ENCODE measurements at places on chromosomes 2 and 18.

GRCh38 chr2:200689115-200689514, 103.3 kb downstream of the AOX1 start:
- no peak for DNase-seq

DNA sequence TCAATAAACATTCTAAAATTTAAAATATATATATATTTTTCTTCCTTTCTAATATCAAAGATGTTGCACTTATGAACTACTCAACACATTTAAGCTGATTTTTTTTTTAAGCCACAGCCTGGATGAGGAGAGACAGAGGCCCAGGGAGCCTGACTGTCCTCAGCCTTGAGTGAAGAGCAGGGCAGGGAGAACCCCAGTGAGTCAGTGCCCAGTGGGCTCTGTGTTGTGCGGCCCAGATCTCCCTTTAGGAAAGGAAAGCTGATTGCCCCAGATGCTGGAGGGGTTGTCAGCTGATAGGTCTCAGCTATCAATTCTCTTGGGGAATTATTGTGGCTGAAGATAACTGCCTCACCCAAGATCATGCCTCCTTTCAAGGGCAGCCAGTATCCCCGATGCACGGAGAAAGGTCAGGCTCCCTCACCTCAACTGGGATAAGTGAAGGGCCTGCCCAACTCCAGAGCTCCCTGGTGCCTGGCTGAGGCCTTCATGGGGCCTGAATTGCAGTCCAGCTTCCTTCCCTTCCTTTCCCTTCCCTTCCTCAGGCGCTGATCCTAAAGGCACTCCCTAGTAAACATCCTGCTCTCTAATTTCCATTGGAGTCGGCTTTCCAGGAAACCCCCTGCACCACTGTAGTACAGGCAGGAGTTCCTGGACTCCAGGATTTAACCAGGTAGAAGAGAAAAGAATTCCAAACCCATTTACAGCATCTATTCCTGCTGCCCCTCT, 106.9 kb upstream of the ATL2 start:
- no peak for DNase-seq

DNA sequence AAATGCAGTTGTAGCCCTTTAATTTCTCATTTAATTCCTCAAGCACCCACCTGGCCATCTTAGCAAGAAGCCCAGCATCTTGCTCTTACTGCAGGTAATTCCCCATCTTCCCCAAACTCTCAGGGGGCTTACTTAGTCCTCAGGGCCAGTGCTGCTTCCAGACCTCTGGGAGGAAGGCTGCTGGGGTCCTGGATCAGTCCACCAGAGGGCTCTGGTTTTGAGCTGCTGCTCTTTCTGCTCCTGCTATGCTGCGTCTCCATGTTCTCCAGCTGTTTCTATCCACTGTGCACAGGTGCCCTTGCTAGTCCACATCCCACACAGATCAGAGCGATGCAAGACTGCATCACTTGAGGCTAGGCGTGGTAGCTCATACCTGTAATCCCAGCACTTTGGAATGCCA, 34.5 kb upstream of the TMEM87B start:
- DNase-seq = no peak

- no peak for DNase-seq
These were observed 1.2 kb upstream of the HES6 start for GRCh38 chr2:238240757-238241711.

DNA sequence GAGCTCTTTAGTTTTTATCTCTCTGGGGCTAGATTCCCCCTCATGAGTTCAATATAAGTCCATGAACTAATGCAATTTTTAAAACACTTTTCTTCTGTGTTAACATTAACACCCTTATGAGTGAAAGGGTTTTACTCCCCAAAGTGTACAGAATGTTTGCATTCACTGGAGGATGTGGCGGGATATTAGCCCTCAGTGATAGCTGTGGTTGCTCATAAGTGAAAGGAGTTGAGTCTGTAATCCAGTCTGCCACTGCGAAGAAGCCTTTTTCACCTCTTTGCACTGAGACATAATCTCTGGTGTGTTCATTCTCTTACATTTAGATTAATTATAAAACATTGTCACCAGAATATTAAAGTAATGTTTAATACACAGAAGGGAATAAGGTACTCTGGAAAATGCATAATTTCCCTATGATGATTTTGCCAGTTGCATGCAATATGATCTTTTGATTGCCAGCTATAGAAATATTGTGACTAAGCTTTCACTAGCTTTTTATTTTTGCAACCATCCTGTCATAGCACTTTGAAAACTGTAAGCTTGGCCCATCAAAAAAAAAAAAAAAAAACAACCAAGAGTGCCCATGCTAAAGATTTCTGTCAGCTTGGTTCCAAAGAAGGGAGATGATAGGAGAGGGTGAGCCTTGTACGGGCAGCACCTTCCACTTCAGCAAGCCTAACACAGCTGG, 113.2 kb downstream of the BCL11A start:
- no peak for DNase-seq

GRCh38 chr2:128633501-128633900, 314.8 kb upstream of the HS6ST1 start:
- DNase-seq = no peak

GRCh38 chr2:65465857-65466256, 33.5 kb upstream of the SPRED2 start:
- DNase-seq = no peak

DNA sequence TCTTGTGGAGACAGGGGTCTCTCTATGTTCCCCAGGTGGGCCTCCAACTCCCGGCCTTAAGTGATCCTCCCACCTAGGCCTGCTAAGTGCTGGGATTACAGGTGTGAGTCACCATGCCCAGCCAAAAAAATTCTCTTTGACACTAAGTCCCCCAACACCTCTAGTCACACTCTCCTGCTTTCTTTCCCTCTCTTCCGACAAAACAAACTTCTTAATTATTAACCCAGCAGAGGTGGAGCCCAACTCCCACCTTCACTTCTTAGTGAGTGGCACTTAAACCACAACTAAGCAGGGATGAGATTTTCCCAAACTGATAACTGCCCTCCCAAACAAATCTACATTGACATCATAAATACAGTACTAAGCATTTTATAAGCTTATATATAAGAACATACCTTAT, 60.5 kb upstream of the PMAIP1 start:
- DNase-seq = no peak

GRCh38 chr2:27123302-27124150, at the start of gene ABHD1:
Gene ABHD1 (plus strand): TSS chr2:27123815. CDS start chr2:27123949, 134 bp downstream.
- no peak for DNase-seq
